ENCODE measurements at places on chromosomes 4 and X.

GRCh38 chrX:11040996-11041395 lies 70.1 kb upstream of the HCCS start:
- no peak for DNase-seq

GRCh38 chr4:147351083-147351787 lies 129.7 kb upstream of the EDNRA start:
- DNase-seq = no peak

- DNase-seq = no peak
Measured at GRCh38 chr4:86834901-86835300, 14.3 kb downstream of the SLC10A6 start.

GRCh38 chrX:15874672-15875071 lies 20.1 kb upstream of the AP1S2 start:
- no peak for DNase-seq

DNA sequence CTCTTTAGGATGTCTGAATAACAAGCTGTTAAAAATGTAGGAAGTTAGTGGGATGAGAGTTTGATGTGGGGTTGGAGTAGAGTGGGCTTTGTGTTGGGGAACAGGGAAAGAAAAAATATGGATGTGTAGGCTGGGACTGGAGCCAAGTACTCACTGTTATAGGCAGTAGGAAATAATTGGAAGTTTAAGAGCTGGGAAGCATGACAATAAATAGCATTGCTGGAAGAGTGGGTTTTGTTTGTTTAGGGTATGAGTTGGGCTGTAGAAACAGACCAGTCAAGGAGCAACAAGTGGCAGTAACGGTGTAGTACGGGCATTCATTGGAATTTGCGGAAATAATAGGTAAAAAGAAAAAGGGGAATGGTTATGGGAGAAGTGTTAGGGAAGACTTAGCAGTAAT lies 81.6 kb downstream of the KDM6A start:
- no peak for DNase-seq

- no peak for DNase-seq
Measured at GRCh38 chr4:138178566-138178965, 63.6 kb downstream of the SLC7A11 start.

- DNase-seq = no peak
Measured at GRCh38 chrX:21702725-21703124, 44.6 kb upstream of the KLHL34 start.

GRCh38 chrX:53714580-53715345 lies 28.2 kb upstream of the HUWE1 start:
- peak; percentile 35 for DNase-seq

- no peak for DNase-seq
Measured at GRCh38 chr4:89077761-89078160, 20.8 kb upstream of the FAM13A start.

DNA sequence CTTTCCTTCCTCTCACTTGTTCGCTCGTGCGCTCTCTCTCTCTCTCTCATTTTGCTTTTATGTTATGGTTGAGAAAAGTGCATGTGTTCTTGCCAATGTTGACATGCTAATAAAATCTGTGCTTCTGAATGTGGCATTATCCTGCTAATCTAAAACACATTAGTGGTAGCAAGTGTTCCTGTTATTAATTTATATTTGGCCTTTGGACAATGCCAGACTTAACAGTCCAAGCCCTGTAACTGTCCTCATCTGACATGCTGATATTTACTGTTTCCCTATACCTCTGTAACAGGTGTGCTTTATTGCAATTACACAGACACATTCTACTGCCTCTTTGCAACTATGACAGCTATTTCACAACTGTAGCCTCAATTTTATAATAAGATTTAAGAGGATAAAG lies 2.7 kb downstream of the PPARGC1A start:
- DNase-seq = no peak

Measured in activated T-helper 9 cell treated with anti-CD3 and anti-CD28 coated beads, Interleukin-2, amount 50 U/mL, for 16 hours (primary cell).